Activated effector memory CD4-positive, alpha-beta T cell treated with Interleukin-2 at 50 U/mL for 16 hours (primary cell): ENCODE measurements at places on chromosomes 6 and 20.

DNA sequence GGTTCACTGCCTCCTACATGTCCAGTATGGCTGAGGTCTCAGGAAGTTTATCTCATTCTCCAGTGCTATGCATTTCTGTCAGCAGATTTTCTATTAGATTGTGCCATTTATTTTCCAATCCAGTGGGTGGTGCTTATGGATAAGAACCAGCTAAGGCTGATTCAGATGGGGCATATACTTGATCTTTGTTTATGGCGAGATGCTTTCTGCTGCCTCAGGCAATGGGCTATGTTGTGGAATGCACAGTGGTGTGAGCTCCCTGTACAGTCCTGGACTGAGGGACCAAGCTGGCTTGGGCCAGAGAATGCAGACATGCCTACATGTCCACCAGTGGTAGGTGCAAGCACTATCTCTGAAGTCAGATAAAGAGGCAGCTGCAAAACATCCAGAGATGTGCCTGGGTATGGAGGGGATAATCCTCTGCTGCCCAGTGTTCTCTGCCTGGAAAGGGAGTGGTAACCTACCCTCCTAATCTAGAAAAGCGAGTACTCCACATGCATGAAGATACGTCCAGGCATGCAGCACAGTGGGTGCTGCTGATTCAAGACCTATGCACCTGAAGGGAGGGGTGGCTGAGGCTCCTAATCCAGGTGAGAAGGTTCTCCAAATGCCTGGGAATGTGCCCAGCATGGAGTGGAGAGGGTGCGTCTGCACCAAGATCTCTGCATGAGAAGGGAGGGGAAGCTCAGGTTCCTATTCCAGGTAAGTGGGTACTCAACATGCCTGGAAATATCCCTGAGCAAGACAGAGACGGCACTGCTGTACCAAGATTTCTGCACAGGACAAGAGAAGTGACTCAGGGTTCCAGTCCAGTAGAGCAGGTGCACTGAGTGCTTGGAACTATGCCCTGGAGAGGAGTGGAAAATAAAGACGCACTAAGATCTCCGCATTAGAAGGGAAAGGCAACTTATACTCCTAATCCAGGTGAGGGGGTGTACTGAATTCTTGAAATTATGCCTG is 9.4 kb downstream of the CST4 start:
- no peak for DNase-seq

DNA sequence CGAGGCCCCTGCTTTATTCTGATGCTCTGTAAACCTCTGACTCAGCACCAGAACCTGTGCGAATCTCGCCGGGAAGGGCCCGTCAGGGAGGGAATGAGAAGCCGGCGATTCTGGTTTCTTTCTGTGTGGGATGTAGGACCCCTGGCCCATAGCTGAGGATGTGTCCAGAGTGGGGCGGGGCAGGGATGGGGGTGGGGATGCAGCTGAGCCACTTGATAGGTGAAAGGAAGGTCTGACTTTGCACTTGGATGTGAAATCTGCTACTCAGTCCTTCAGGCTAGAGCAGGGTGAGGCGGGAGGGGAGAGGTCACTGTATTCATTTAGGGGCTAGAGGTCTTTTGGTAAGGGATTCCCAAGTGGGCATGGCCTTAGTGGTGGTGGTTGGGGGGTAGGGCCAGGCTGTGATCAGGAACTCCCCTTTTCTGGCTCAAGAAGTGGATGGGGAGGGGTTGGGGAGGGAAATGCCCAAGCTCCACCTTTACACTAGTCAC is 2.3 kb downstream of the TOX2 start:
- no peak for DNase-seq

DNA sequence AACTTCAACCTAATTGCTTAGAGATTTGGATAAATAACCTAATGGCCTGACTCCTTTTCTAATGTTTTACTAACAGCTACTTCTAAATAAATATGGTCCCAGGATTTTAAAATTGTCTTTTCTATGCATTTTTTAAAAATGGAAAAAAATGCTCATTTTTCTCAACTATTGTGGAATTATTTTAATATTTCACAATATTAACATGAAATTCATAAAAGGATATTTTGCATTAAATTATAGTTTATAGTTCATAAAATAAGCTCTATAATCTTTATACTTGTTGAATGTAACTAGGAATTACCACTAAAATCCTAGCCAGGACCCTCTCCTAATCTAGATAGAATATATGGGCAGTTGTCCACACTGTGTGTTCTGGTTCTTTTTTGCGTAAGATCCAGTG is 37.3 kb downstream of the TBPL1 start:
- DNase-seq, result no peak

DNA sequence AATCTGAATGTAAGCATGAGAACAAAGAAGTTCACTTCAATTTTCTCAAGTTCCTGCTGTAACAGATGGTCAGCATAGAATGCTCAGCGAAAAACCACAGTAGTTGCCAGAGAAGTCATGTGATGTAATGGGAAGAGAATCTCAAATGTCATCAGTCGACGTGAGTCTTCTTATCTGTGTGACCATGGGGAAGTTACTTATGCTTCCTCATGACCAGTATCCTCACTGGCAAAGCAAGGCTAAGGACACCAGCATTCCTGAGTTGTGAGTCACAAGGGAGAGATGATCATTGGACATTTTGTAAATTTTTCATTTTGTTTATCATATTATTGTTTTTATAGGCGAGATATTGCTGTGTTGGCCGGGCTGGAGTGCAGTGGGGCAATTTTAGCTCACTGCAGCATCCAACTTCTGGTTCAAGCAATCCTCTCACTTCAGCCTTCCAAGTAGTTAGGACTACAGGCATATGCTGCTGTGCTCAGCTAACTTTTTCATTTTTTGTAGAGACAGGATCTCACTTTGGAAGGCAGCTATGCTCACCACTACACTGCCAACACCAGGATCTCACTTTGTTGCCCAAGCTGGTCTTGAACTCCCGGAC is 21.9 kb downstream of the SGK1 start:
- DNase-seq, result no peak

DNA sequence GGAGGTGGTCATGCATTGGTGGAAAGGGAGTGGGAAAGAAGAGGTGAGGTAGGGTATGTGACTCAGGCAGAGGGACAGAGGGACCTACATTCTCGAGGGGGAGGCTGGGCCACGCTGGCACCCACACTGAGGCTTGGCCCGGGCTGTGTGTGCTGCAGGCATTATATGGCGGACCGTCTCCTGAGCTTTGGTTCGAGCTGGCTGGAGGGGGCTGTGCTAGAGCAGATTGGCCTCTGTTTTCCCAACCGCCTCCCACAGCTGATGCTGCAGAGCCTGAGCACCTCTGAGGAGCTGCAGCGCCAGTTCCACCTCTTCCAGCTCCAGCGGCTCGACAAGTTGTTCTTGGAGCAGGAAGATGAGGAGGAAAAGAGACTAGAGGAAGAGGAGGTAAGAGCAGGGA is 23.4 kb downstream of the DNPH1 start:
- no peak for DNase-seq
